Activated gamma-delta T cell (primary cell): ENCODE measurements at places on chromosomes 3 and 15.

GRCh38 chr15:64845183-64845611 lies 3.5 kb downstream of the PLEKHO2 start:
- no peak for DNase-seq

GRCh38 chr3:122258757-122259371 lies 66.2 kb upstream of the CSTA start:
- DNase-seq = no peak

DNA sequence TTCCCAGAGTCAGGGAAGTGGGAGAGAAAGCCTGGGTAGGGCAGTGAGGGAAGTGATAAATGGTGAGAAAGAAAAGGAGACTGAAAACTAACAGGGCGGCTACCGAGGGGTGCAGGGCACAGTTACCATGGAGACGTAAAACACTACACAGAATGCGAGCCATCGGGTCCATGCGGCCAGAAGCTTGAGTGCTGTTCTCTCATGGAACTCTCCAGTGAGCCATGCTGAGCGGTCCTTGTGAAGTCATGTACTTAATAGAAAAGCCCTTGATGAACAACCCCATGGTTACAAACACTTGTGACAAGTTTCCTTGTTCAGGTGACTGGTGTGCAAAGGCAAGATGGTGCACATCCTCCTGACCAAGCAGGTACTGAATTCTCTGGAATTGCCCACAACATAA lies 3.7 kb upstream of the PLA2G4F start:
- no peak for DNase-seq

- no peak for DNase-seq
Observed at GRCh38 chr3:11096266-11097139, 57.8 kb upstream of the HRH1 start.

GRCh38 chr3:18111796-18112232 lies 313.3 kb downstream of the SATB1 start:
- DNase-seq = no peak

DNA sequence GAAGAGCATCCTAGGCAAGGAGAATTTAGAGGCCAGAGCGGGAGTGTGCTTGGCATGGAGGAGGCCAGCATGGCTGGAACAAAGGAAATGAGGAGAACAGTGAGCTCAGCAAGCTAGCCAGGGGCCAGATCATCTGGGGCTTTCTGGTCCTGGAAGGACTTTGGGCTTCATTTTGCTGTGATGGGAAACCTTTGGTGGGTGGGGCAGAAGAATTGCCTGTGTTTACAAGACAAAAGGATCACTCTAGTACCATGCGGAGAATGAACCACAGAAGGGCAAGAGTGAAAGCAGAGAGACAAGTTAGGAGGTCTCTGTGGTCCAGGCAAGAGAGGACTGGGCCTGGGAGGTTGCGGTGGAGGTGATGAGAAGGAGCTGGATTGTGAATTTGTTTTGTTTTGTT lies 61.6 kb upstream of the FOXP1 start:
- no peak for DNase-seq

GRCh38 chr3:66326340-66326739 lies 105.5 kb downstream of the SLC25A26 start:
- DNase-seq = no peak

GRCh38 chr3:89180334-89180733 lies 72.9 kb downstream of the EPHA3 start:
- DNase-seq = no peak

DNA sequence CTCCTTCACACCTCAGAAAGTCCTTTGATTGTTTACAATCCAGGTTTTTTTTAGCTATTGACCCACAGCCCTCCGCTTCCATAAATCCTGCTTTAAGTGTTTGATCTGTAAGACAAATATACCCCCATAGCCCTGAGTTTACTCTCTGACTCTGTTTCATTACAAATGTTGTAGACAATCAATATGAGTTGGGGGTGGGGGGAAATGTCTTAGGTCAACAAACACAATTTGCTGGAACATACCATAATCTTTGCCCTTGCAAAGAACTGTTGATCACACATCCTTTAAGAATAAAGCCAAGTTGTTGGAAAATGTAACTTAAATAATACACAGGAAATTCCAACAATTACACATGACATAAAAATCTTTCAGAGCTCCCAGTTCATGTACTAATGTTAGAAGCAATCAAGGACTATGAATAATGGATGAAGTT lies 301.8 kb upstream of the SEMA6D start:
- no peak for DNase-seq

DNA sequence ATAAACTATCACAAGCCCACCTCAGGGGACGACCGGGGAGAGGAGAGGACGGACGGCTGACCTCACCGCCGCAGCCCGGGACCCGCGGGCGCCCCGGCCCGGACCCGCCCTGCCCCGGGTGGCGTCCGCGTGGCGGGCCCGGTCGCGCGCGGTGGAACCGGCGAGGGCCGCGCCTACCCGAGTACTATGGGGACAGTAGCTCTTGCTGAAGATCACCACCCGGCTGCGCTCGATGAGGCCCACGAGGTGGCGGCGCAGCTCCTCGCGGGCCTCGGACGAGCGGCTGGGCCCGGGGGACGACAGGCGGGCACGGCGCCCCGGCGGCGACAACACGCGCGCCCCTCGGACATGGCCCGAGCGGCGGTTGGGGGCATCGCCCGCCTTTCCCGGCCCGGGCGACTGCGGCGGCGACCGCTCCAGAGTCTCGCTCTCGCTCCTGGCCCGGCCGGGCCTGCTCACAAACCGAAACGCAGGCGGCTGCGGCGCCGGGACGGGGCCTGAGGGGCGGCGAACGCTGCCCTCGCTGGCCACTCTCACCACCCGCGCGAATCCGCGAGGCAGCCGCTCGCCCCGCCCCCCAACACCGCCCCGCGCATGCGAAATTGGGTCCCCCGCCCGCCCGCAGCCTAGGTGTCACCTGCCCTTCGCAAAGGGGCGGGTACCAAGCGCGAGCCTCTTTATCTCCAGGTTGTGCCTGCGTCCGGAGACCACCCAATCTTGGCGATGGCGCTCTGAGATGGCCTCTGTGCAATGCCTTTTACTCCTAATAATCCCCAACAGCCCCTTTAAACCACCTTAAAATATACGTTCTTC lies at the start of gene TXNRD3:
TSS of gene TXNRD3 (minus strand) at position 554 of the 813 bp plus-strand sequence.
- peak; percentile 41 for DNase-seq

GRCh38 chr15:75176396-75176761 lies 25.3 kb upstream of the C15orf39 start:
- no peak for DNase-seq

GRCh38 chr3:128847666-128848370 lies 31.6 kb upstream of the ACAD9 start:
- DNase-seq = no peak

DNA sequence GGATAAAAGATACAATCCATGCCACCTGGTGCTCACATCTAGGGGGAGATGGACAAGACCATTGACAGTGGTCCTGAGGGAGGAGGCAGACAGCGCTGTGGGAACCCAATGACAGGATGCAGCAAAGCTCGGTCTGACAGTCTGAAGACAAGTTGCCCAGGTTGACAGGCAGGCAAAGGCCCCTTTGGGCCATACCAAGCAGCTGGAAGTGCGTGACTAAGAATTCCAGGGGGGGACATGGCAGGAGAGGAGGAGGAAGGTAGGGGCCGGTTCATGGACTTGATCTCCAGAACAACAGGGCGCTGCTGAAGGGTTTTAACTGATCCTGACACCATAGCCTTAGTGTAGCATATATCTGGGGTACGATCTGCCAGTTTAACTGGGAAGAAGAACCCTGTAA lies 83.4 kb downstream of the RPLP1 start:
- DNase-seq = no peak

DNA sequence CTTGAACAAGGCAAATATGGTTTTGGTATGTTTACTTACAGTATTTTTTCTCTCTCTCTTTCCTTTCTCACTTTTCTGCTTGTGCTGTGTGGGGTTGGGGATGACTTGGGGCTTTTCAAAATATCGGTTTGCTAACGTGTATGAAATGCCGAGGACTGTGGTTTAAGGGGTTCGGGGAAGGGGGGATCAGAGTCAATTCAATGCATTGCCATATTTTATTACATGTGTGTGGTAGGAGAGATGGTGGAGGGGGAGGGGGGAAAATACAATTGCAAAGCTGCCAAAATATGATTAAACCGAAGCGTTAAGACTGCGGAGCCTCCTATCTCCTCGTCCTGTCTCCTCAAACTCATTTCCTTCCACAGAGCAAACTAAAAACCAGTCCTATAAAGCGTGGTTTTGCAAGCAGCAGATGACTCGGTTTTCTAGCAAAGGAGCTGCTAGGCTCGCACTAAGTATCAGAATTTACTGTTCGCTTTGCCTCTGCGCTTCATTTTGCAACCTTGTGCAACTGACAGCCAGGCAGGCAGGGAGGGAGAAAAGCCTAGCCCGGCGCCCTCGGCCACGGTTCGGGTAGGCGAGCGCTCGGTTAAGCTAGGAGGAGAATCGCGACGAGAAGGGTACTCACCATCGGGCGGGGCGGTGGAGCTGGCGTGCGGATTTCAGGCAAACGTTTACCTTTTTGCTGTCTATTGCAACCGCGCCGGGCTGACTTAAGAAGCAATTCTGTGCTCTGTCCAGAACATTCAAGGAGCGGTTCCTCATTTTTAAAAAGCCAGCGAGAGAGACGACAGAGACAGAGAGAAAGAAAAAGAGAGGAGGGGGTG lies 4.0 kb upstream of the NR2F2 start:
- DNase-seq = no peak

GRCh38 chr3:45029661-45030060 lies 3.6 kb downstream of the CLEC3B start:
- DNase-seq = no peak

DNA sequence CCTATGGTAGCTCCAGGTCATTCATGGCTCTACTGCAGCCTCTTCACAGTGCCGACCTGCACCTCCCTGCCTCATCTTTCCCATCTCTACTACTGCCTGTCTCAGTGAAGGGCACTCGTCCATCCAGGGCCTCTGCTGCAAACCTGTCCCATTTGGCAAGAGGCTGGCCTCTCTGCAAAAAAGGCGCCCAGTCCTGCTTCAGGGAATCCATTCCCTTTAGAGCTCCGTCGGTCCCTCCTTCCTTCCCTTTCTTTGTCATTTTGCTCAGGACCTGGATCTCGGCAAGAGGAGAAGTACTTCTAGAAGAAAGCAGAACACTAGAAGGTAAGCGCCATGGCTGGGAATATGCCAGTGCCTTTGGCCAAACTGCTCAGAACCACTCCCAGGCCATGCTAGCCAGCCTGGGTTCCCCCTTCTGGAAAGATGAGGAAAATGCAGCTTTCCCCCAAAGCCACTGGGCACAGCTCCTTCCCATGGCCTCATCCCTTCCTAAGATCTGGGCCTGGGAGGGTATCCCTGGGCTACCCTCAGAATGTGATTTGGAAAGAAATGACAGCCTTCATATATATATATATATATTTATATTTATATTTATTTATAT lies 6.4 kb upstream of the ISL2 start:
- no peak for DNase-seq

DNA sequence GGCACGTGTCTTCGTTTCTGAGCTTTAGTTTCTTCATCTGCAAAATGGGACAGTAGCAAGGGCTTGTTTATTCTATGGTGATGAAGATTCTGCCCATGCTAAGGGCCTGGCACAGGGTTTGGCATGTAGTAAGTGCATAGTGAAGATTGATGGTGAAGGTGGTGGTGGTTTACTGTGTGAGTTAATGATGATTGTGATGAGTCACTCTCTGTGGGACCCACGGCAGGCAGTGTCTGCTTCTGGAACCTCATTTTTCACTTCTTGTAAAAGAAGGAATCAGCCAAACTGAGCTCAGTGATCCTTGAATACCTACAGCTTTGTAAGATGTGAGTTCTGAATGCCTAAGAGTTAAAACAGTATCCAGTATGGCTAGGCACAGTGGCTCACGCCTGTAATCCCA lies 86.2 kb upstream of the LRTM1 start:
- no peak for DNase-seq

GRCh38 chr3:105436687-105437086 lies 70.0 kb downstream of the ALCAM start:
- DNase-seq = no peak

DNA sequence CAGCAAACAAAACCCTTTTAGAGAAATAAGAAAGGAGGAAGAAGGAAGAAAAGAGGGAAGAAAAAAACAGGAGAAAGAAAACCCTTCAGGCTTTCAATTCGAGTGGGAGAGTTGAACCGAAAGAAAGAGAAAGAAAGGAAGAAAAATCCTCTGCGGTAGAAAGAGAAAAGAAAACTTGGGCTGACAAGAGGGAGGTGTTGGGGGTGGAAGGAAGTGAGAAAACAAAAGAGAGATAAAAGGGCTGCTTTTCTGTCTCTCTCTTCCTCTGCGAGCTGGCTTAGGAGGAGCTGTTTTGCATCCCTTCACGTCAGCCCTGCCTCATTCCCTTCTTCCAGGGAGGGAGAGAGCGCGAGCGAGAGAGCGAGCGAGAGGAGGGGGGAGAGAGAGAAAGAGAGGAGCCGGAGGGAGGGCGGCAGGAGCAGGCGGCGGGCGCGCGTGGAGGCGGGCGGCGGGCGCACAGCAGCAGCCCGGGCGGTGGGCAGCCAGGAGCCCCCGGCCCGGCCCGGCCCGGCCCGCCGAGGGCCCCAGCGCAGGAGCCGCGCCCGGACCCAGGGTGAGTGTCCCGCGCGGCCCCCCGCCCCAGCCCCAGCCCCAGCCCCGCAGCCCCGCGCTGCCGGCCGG lies at the start of gene ZNF710:
TSS of gene ZNF710 (plus strand) at position 263 of the 621 bp plus-strand sequence. CDS start 65,814 bp downstream, outside the sequence.
- no peak for DNase-seq

DNA sequence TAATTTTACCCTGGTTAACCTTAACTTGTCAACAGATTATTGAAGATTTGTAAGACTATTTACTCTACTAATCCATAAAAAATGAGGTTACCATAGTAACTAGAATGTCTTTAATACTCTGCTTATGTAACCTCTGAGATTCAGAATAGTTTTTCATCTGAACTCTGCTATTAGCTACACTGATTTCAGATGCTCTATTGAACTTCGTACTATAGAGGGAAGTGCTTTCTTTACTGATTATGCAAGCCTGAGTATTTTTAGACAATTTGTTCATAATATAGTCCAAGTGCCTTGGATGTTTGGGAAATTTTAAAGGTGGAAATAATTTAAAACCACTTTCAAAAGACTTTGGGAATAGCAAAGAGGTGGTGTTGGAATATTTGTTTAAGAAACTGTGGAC lies 107.9 kb upstream of the GBE1 start:
- DNase-seq = no peak

DNA sequence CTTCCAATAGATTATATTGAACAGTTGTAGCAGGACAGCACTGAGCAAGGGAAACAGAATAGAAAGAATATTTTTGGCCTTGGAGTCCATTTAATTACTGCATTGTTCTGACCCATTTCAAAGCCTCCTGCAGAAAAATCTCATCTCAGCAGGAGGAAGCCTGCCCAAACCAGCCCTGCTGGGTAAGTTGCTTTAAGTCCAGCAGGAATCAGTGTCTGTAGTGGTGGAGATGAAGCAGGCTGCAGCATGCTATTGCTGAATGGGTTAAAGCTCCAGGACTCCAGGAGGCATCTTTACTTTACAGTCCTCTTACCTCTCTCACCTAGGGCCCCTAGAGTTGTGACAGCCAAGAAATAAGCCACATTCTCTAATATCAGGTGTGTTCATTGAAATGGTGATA lies 380.3 kb upstream of the THBS1 start:
- DNase-seq = no peak

GRCh38 chr3:10315771-10316344 lies 5.1 kb downstream of the SEC13 start:
- DNase-seq = no peak

DNA sequence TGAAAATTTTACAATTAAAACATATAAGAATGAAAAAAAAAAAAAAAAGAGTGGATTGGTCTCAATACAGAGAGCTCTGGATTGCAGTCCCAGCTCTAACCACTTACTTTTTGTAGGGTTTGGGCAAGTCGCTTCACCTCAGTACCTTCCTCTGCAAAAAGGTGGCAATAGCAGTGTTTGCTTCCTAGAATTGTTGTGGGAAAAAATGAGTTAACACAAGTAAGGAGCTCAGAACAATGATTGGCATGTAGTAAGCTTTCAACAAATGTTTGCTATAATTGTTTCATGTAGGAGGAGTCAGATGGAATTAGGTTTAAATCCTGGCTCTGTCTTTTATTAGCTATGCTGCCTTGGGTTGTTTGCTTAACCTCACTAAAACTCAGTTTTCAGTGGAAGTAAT lies 425.2 kb upstream of the TBL1XR1 start:
- no peak for DNase-seq
